Naive thymus-derived CD4-positive, alpha-beta T cell (primary cell): ENCODE measurements at places on chromosomes 7 and 10. TPM values are rescaled to one million over a fixed set of nuclear protein-coding genes. Genes with fewer than 3 reads are reported as not detected.

- H3K27ac ChIP-seq = no peak overlapping the region
- H3K27me3 ChIP-seq = no peaks in the 10 kb centered on the region
- no peak overlapping the region for H3K4me3 ChIP-seq
- H3K36me3 ChIP-seq = no peaks in the 10 kb centered on the region
Observed at GRCh38 chr7:79968077-79968648, 166.5 kb upstream of the GNAI1 start.

- no peaks in the 10 kb centered on the region for H3K36me3 ChIP-seq
- H3K27me3 ChIP-seq = no peaks in the 10 kb centered on the region
- DNase-seq = no peak
- H3K27ac ChIP-seq = no peak overlapping the region
- no peak overlapping the region for H3K4me3 ChIP-seq
- no peaks in the 10 kb centered on the region for H3K4me1 ChIP-seq
Observed at GRCh38 chr10:47178537-47179290, 121.3 kb upstream of the GDF10 start.

GRCh38 chr10:69801434-69802315, at the start of gene COL13A1:
Gene COL13A1, plus strand, starts transcription at chr10:69801906. Its CDS starts 518 bp downstream, at chr10:69802424.
- DNase-seq = no peak
- no peak within 1 kb of the TSS for H3K27ac ChIP-seq
- no peak within 1 kb of the TSS for H3K4me3 ChIP-seq

- H3K27me3 ChIP-seq = no peaks in the 10 kb centered on the region
- no peaks in the 10 kb centered on the region for H3K36me3 ChIP-seq
- DNase-seq = no peak
- no peak overlapping the region for H3K27ac ChIP-seq
- H3K4me1 ChIP-seq = no peaks in the 10 kb centered on the region
- H3K4me3 ChIP-seq = no peak overlapping the region
Observed at GRCh38 chr10:125091891-125092290, 68.5 kb downstream of the CTBP2 start.

GRCh38 chr10:123009105-123009820, 457 bp downstream of the ACADSB start:
- H3K36me3 ChIP-seq = no peaks in the 10 kb centered on the region
- H3K4me3 ChIP-seq = peak overlapping the region; percentile 93
- peak overlapping the region; percentile 92 for H3K27ac ChIP-seq
- no peaks in the 10 kb centered on the region for H3K27me3 ChIP-seq
- H3K4me1 ChIP-seq = peaks cover 28% of the 10 kb centered on the region
- DNase-seq = peak; percentile 27

- DNase-seq = no peak
- no peak overlapping the region for H3K4me3 ChIP-seq
- no peaks in the 10 kb centered on the region for H3K27me3 ChIP-seq
- H3K4me1 ChIP-seq = no peaks in the 10 kb centered on the region
Observed at GRCh38 chr10:112203328-112204076, 19.9 kb upstream of the GPAM start.

GRCh38 chr7:155813546-155814315, 1.5 kb upstream of the SHH start:
- H3K27me3 ChIP-seq = peaks cover 14% of the 10 kb centered on the region
- H3K36me3 ChIP-seq = no peaks in the 10 kb centered on the region
- no peak overlapping the region for H3K4me3 ChIP-seq
- H3K4me1 ChIP-seq = no peaks in the 10 kb centered on the region
- H3K27ac ChIP-seq = no peak overlapping the region

DNA sequence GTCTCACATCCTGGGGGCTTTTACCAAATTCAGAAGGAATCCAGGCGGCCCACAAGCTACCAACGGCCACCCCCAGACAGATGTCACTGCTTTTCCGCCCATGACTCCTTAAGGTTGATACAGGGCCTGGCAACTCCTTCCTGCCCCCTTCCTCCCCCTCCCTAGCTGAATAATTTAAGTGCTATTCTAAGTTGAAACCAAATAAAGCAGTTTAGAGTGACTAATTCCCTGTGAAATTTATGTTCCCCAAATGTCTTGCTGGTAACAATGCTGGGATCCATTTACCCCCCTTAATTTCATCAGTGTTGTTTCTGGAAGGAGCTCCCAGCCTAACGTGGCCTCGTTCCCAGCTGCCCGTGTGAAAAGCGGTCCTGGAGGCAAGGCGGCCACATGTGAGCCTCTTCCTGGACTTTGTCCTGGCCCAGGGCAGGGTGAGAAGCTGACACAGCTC, 109.6 kb downstream of the TMEM130 start:
- no peaks in the 10 kb centered on the region for H3K36me3 ChIP-seq
- H3K4me1 ChIP-seq = no peaks in the 10 kb centered on the region
- no peak for DNase-seq

SEC31B gene
- 1.1 TPM for polyA plus RNA-seq

ZNF804B gene
- not detected for polyA plus RNA-seq

FANK1 gene
- not detected for polyA plus RNA-seq

PNLIP gene
- polyA plus RNA-seq = not detected

ST8SIA6 gene
- polyA plus RNA-seq = 0.47 TPM

ANKRD7 gene
- polyA plus RNA-seq = 1.2 TPM

DNMBP gene
- 0.40 TPM for polyA plus RNA-seq

ADO gene
- polyA plus RNA-seq = 2.0 TPM

GHRHR gene
- polyA plus RNA-seq = not detected
